Activated naive CD4-positive, alpha-beta T cell treated with anti-CD3 and anti-CD28 coated beads for 36 hours (primary cell): ENCODE measurements at places on chromosomes 3 and 15.
A peak's percentile ranks its signal among the peaks of the same experiment; 100 is the strongest.

GRCh38 chr3:42841332-42841731 is 32.1 kb downstream of the ACKR2 start:
- no peak overlapping the region for H3K4me3 ChIP-seq
- H3K36me3 ChIP-seq: no peaks in the 10 kb centered on the region
- peaks cover under 1% of the 10 kb centered on the region for H3K4me1 ChIP-seq

- H3K4me1 ChIP-seq: peaks cover 10% of the 10 kb centered on the region
- no peak overlapping the region for H3K4me3 ChIP-seq
- no peak for DNase-seq
- H3K27ac ChIP-seq: no peak overlapping the region
- peaks cover 12% of the 10 kb centered on the region for H3K27me3 ChIP-seq
These were observed 330.9 kb upstream of the THBS1 start for GRCh38 chr15:39250001-39250400.

GRCh38 chr3:167602041-167602440 is 51.7 kb downstream of the WDR49 start:
- no peaks in the 10 kb centered on the region for H3K4me1 ChIP-seq
- H3K4me3 ChIP-seq: no peak overlapping the region
- H3K27ac ChIP-seq: no peak overlapping the region
- H3K36me3 ChIP-seq: no peaks in the 10 kb centered on the region
- DNase-seq: no peak

DNA sequence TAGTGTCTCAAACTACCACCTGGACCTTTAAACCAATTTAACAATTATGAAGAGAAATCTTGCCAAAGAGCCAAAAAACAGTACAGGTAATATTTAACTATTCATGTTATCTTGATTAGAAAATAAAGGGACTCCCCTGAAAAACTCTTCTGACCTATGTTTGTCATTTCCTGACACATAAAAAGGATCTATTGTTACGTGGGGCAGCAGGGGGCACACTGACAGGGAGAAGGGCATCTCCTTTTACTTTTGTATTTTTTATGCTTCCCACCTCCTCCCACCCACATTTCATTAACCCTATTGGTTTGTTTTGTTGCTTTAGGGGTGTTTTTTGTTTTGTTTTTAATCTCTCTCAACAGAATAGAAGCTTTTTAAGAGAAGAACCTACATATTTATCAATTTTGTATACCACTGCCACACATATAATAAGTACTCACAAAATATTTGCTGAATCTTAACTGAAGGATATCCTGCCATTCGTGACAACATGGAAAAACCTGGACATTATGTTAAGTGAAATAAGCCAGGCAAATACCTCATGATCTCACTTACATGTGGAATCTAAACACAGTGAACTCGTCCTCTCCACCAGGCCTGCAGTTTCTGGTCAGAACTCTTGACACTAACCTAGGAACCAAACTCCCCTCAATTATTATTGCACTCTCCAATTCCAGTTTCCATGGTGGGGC is 17.7 kb downstream of the STAG1 start:
- no peak overlapping the region for H3K4me3 ChIP-seq
- H3K27ac ChIP-seq: peak overlapping the region; percentile 37
- H3K27me3 ChIP-seq: no peaks in the 10 kb centered on the region
- H3K4me1 ChIP-seq: peaks cover 59% of the 10 kb centered on the region
- H3K36me3 ChIP-seq: peaks cover 8% of the 10 kb centered on the region
- DNase-seq: peak; percentile 20

GRCh38 chr3:30439451-30440053 is 166.8 kb upstream of the TGFBR2 start:
- no peak for DNase-seq
- H3K27me3 ChIP-seq: no peaks in the 10 kb centered on the region
- H3K4me1 ChIP-seq: peaks cover 23% of the 10 kb centered on the region
- no peak overlapping the region for H3K4me3 ChIP-seq
- H3K27ac ChIP-seq: no peak overlapping the region

GRCh38 chr3:46700772-46701171 is 420 bp upstream of the TMIE start:
- H3K27me3 ChIP-seq: no peaks in the 10 kb centered on the region
- H3K27ac ChIP-seq: no peak overlapping the region
- DNase-seq: no peak
- no peak overlapping the region for H3K4me3 ChIP-seq

DNA sequence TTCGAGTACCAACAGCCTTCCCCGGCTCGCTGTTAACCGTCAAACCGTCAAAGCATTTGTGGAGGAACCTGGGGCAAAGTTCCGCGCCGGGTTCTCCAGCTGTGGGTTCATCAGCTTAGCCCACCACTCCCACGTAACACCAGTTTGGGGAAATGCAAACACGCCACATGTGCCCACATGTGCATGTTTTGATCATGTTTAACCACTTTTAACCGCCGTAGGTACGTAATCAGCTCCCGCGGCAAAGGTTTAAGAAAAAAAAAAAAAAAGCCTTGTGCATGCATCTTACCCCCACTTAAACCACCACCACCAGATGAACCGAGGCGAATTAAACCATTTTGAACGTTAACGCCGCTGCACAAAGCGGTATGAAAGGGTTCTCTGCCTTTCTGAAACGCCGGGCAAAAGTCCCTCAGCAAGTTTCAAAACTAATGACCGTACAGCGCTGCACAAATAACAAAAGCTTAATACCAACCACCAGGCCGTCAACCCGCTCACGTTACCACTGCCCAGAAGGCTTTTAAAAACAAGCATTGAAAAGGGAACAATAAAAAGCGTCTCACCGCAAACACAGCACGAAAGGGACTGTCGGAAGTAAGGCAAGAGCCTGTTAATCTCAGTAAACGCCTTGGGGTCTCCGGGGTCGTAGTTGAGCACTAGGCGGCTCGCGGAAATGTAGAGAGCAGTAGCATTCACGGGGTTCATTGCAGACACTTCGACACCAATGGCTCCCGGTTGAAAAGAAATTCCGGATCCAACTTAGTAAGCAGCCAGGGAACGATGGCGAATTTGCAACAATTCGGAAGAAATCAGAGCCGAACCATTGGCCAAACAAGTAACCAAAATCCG is 1.5 kb downstream of the MSL2 start:
- H3K27ac ChIP-seq: peak overlapping the region; percentile 94
- H3K27me3 ChIP-seq: peaks cover 2% of the 10 kb centered on the region
- DNase-seq: peak; percentile 54
- peaks cover 50% of the 10 kb centered on the region for H3K36me3 ChIP-seq

- no peak for DNase-seq
- no peaks in the 10 kb centered on the region for H3K27me3 ChIP-seq
- no peak overlapping the region for H3K4me3 ChIP-seq
- peak overlapping the region; percentile 25 for H3K27ac ChIP-seq
- H3K4me1 ChIP-seq: peaks cover 77% of the 10 kb centered on the region
These were observed 28.8 kb downstream of the RAB8B start for GRCh38 chr15:63218100-63218808.

DNA sequence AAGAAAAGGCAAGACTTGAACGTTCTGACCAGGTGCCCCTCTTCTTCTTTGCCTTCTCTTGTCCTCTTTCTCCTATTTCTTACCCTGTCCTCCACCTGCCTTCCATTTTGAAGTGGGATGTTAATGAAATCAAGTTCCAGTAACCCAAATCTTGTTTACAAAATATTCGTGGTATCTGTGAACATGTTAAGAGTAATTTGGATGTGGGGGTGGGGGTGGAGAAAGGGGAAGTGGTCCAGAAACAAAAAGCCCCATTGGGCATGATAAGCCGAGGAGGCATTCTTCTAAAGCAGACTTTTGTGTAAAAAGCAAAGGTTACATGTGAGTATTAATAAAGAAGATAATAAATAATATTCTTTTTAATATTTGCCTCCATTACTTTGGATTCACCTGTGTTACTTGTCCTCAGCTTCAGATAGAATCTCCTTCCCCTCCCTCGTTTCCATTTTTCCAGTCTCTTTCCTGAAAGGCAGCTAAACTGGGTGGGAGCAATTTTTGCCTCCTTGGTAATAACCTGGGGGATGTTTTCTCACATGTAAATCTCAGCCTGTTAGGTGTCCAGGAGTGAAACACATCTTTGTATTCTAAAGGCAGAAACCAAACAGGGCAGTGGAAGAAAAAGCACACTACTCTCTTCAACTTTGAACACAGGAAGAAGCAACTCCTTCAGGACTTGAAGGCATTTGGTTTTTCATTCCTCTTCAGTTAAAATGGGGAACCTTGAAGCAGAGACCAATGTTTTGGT is 3.2 kb downstream of the CHST2 start:
- no peak for DNase-seq
- H3K4me1 ChIP-seq: peaks cover 39% of the 10 kb centered on the region
- H3K36me3 ChIP-seq: peaks cover 6% of the 10 kb centered on the region
- H3K27me3 ChIP-seq: no peaks in the 10 kb centered on the region
- H3K27ac ChIP-seq: no peak overlapping the region

GRCh38 chr3:67361323-67361722 is 293.1 kb downstream of the SUCLG2 start:
- no peak overlapping the region for H3K27ac ChIP-seq
- peaks cover 36% of the 10 kb centered on the region for H3K4me1 ChIP-seq
- H3K27me3 ChIP-seq: no peaks in the 10 kb centered on the region
- DNase-seq: no peak
- H3K36me3 ChIP-seq: no peaks in the 10 kb centered on the region
- H3K4me3 ChIP-seq: no peak overlapping the region

DNA sequence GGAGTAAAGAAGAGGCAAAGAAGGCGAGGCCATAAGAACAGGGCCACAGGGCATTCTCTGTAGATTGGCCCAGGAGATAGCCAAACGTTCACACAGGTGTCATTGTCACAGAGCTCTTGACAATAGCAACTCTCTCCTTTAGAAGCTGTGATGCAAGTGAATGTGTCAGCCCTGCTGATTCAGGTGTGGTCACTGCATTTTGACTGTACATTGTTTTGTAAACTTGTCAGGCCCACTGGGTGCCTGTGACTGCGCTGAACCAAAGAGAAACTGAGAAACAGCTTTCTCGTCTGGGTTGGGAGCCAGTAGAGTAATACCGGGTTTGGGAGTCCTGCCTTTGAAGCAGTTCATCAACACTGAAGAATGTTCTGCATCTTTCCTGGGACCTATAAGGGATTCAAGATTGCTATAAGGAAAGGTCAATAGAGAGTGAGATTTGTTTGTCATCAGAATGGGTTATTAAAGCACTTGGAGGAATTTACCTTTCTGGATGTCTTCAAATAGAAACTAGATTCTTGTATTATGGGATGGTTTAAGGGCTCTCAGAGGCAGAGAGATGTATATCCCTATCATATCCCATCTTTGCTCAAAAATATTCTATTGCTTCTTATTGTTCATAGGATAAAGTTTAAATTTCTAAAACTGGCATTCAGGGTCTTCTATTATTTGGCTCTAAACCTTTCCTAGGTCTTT is 45.4 kb downstream of the TMEM45A start:
- DNase-seq: no peak
- no peak overlapping the region for H3K27ac ChIP-seq
- H3K4me1 ChIP-seq: no peaks in the 10 kb centered on the region
- no peaks in the 10 kb centered on the region for H3K36me3 ChIP-seq
- no peaks in the 10 kb centered on the region for H3K27me3 ChIP-seq
- no peak overlapping the region for H3K4me3 ChIP-seq

DNA sequence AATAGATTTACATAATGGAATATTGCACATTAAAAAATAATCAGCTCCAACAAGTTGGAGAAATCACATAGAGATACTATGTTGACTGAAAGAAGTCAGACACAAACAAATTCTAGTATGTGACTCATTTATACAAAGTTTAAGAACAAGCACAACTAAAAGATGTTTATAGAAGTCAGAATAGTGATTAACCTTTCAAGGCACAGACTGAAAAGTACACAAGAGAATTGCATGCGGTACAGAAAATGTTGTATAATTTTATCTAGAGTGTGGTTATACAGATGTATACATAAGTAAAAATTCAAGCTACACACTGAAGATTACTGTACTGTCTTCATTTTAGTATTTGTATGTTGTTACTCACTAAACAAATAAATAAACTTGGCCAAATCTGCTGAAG is 19.3 kb upstream of the ATOSA start:
- H3K27me3 ChIP-seq: peaks cover 6% of the 10 kb centered on the region
- no peak overlapping the region for H3K27ac ChIP-seq
- DNase-seq: no peak

DNA sequence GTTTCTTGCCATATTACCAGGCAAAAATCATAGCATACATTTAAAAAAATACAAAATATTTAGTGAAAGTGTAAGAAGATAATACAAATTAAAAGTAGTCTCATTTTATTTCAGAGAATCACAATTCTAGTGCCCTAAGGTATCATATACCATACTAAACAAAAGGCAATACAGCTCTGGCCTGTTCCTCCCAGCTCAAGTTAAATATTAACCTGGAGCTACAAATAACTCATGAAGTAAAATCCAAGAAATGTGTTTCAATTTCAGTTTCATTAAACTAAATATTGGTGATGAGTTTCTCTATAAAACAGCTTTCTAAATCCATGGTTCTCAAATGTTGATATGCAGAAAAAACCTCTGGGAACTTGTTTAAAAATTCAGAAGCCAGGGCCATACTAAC is 67.7 kb downstream of the INO80 start:
- no peak overlapping the region for H3K4me3 ChIP-seq
- H3K27ac ChIP-seq: no peak overlapping the region
- H3K27me3 ChIP-seq: no peaks in the 10 kb centered on the region
- H3K36me3 ChIP-seq: peaks cover 43% of the 10 kb centered on the region

- no peak overlapping the region for H3K4me3 ChIP-seq
- no peaks in the 10 kb centered on the region for H3K27me3 ChIP-seq
- no peaks in the 10 kb centered on the region for H3K36me3 ChIP-seq
These were observed 89.4 kb downstream of the FOXB1 start for GRCh38 chr15:60093273-60094067.

DNA sequence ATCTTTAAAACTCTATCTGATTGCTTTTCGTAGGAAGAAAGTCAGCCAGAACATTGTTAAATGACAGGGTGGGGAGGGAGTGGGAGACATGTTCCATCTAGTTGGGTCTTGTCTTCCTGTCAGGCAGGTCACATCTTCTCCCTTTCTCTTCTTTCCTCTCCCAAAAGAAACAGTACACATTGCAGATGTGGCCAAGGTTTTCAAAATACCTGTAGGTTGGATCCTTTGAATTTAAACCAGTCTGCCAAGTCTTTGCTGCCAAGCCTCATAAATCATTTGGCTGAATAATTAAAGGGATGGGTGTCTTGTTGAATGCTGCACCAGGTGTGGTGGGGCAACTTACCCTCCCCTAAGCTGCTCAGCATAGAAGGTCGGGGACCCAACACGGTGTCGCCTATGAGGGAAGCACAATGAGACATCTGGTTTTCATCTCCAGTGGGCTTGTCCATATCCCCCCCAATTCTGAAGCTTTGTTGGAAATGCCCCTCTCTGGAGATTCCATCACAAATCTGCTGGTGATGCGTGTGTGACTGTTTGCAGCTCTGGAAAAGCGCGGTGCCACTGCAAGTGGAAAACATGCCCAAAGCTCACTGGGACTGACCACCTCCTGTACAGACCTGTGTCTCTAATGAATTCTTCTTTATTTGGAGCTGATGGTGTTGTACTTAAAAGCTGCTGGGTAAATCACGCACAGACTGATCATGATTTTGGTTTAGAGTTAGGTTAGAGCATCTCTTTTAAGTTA is 112.6 kb downstream of the FILIP1L start:
- no peak overlapping the region for H3K4me3 ChIP-seq
- peaks cover 10% of the 10 kb centered on the region for H3K4me1 ChIP-seq
- H3K27ac ChIP-seq: no peak overlapping the region
- no peaks in the 10 kb centered on the region for H3K27me3 ChIP-seq
